Activated T-cell treated with anti-CD3 and anti-CD28 coated beads for 24 hours (primary cell): ENCODE measurements at places on chromosomes 6 and 20.

DNA sequence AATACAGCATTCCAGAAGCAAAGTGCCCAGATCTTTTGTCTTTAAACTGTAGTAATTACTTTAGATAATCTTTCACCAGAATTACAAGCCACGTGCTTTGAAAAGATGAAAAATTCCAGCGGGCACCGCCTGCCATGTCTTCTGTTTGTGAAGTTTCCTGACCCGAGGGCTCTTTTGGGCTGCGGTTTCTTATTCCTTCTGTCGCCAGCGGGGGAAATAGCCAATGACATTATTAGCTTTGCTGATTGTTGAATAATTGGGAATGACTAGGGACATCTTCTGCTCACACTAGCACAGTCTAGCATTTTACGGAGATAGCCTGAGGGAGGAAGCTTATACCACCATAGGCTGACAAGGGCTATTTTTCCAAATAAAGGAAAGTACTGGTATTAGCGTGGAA, 124.7 kb downstream of the SAMD5 start:
- DNase-seq: no peak

GRCh38 chr6:32047855-32048766, 9.9 kb downstream of the CYP21A2 start:
- peak; percentile 51 for DNase-seq

DNA sequence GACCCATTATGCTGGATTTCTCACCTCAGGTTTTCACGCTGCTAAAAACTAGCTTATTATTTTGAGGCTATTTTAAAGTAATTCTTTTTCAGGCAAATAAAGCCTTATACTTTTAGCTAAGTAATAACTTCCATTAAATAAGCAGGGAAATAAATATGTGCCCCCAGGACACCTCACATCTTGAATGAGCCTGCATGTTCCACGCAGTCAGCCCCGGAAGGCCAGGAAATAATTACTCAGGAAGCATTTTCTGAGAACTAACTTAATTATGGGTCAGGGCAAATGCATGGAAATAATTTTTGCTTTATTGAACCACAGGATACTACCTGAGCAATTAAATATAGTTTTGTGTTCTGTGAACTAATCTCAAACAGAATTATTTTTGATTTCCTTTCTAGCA, 41.1 kb downstream of the STX7 start:
- DNase-seq: no peak

DNA sequence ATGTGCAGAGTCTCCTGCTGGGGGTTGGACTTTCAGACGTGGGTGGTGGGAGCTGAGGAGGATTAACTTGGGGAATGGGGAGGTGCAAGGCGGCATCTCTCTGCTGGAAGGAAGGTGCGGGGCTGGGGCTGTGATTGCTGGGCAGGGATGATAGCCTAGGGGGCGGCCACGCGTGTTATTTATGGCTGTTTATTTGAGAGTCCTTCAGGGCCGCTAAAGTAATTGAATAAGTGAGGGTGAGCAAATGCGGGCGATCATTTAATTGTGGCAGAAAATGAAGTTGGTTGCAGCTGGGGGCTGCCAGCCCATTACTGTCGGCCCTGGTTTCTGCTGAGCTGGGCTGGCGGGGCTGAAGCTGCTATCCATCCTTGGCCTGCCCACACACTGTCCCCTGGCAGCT, 7.5 kb upstream of the IP6K3 start:
- no peak for DNase-seq

DNA sequence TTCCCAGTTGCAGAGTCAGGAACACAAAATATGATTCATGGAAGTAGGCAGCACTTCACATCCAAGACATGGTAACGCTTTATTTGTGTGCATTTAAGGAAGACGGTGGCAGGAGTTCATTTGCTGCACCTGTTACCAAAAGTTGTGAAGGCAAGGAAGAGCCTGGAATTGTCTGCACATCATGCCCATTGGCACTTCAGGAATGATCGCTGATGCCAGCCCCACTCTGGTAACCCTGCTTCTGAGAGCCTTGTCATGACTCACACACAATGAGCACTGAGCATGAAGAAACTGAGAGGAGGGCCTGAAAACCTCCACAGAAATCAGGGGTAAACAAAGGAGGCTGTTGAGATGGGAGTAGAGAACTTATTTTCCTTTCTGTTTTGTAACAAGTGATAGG, 181.1 kb downstream of the RPS12 start:
- no peak for DNase-seq

- no peak for DNase-seq
Observed at GRCh38 chr6:64847396-64847795, 859.6 kb downstream of the EYS start.

DNA sequence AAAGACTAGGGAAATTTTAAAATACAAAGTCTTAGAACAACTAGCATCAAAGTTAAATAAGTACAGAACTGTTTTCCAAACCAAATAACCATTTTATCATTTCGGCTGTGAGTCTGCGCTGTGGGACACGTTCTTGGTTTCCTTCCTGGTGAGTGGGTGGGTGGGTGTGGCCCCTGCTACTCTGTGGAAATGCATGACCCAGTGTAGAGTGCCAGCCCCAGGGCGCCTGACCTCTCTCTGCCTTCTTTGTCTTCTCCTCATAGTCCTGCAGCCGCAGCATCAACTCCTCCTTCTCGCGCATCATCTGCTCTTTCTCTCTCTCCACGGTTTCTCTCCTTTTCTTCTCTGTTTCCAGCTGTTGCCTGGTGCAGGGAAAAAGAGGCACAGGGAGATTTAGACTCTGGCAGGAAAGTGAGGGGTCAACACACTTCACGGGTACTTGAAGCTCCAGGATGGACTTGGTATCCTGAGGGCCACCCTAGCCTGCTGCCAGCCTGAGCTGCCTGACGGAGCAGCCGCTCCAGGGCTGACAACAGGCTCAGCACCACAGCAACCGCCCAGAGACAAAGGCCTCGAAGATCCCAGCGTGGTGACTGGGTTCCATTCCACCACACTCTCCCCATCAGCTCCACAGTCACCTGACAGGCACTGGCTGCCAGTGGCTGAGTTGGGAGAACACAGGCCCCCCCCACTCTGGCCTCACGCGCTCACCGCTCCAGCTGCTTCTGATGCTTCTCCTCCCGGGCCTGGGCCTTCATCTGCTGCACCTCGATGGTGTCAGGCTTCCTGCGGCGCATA, 48.4 kb downstream of the EZR start:
- no peak for DNase-seq

DNA sequence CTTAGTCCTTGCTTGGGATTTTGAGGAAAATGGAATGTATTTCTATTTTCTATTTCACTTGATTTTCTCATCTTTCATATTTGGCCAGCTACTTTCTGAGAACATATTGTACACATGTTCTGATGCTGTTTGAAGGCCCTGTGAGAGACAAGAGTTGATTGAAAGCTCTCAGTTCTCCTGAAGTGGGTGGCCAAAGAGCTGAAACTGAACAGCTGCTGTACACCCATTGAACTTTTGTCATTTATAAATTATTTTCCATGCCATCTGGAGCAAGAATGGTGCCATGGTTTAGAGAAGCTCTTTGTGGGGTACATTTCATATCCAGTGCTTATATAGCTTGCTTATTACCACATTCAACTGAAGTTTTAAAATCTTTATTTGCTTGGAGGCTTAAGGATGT, 298.3 kb downstream of the PRL start:
- no peak for DNase-seq

DNA sequence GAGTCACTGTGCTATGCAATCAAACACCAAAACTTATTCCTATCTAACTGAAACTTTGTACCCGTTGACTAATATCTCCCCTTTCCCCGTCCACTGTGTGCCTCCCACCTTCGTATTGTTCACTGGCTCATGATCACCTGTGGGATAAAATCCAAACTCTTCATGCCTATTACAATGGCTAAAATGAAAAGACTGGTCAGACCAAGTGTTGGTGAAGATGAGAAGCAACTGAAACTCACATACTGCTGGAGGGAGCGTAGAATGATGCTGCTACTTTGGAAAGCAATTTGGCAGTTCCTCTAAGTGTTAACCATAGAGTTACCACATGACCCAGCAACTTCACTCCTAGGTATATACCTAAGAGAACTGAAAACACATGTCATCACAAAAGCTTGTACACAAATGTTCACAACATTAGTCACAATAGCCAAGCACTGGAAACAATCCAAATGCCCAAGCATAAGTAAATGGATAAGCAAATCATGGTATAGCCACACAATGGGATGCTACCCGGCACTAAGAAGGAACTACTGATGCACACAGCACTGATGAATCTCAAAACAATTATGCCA, 13.1 kb downstream of the RPS10 start:
- DNase-seq: no peak

DNA sequence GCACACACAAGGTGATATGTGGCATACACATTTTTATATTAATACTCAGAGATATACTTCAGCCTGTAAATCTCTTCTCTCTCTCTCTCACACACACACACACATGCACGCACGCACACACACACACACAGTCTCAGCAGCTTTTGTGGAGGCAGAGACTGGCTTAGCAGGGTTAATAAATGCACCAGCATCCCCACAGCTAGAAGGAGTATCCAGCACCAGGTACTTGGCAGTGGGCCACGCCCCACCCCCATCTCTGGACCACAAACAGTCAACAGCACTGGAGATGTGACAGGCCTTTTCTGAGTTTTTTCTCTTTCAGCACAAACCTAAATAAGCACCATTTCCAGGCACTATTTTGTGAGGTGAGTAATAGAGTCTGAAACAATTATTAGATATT, 47.3 kb upstream of the LRFN2 start:
- DNase-seq: no peak

GRCh38 chr6:137247724-137248123, 28.5 kb upstream of the IFNGR1 start:
- no peak for DNase-seq

GRCh38 chr20:50247196-50248094, 56.8 kb downstream of the CEBPB start:
- no peak for DNase-seq

GRCh38 chr20:63206878-63207277, 9.1 kb downstream of the YTHDF1 start:
- no peak for DNase-seq

GRCh38 chr6:33142501-33143070, 49.7 kb downstream of the COL11A2 start:
- no peak for DNase-seq

DNA sequence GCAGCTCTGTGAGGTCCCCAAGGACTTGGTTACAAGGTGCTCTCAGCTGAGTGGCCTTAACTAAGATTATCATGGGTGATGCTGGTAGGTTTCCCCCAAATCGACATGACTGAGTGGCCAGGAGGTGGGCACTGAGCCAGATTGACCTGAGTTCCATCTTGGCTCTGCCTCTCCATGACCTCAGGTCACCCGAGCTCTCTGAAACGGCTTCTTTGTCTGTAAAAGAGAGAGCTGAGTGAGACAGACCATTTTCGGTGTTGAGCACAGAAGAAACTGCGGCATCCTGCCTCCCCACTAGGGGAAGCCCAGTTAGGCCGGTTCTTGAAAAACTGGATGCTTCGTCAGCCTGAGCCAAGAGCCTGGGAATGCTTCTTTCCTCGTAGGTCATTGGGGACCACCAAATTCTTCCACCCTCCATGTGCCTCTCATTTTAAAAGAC, 14.1 kb upstream of the STX16 start:
- DNase-seq: no peak

GRCh38 chr6:41974281-41974825, 32.7 kb upstream of the CCND3 start:
- no peak for DNase-seq

GRCh38 chr6:125955973-125956372, 597 bp upstream of the HINT3 start:
- no peak for DNase-seq

GRCh38 chr6:2988426-2989331, 11.0 kb upstream of the NQO2 start:
- DNase-seq: peak; percentile 68

DNA sequence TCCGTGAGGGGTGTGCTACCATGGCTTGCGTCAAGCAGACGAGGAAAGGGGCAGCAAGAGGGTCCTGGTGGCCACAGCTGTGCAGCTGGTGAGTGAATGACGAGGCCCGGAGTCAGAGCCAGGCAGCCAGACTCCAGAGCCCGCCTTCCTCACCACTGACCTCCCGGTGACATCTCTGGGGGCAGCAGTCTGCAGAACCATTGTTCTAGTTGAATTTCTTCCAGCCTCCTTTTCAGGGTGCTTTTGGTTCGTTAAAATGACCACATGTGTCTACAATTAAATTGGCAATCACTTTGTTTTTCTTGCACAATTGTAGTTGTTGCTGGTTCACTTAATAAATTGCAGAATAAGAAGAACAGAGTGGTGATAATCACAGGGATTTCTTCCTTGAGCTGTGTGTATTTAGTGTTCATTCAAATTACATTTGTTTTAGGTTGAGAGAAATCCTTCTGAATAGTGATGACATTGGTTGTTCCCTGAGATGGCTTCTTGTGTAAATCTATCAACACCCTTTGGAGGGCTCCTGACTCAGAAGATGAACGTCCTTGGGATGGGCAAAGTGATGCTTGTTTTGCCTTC, 96.4 kb downstream of the TULP4 start:
- no peak for DNase-seq

- no peak for DNase-seq
Observed at GRCh38 chr6:11264100-11264499, 31.6 kb upstream of the NEDD9 start.

GRCh38 chr6:157646012-157646411, 177.0 kb upstream of the SNX9 start:
- no peak for DNase-seq

GRCh38 chr6:56483929-56484328, 158.8 kb downstream of the DST start:
- DNase-seq: no peak

GRCh38 chr6:54426995-54427394, 118.8 kb downstream of the TINAG start:
- DNase-seq: no peak

- no peak for DNase-seq
Observed at GRCh38 chr6:134772671-134773360, 177.1 kb downstream of the ALDH8A1 start.

- DNase-seq: no peak
Observed at GRCh38 chr20:33679758-33680485, 5.7 kb upstream of the NECAB3 start.

DNA sequence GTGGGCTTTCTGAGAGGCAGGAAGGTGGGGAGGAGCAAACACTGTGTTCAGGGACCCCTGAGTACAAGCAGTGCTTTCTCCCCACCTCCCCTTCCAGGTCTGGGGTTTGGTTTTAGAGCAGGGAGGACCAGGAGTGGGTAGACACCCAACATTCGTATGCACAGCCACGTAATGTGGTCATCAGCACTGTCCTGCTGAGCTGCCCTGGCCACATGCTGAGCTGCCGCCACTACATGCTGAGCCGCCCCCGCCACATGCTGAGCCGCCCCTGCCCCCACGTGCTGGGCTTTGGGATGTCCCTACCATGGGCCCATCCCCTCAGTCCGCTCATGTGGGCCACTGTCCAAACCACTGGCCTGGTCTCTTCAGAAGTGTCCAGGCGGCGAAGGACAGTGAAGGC, 214.9 kb upstream of the CST7 start:
- no peak for DNase-seq

DNA sequence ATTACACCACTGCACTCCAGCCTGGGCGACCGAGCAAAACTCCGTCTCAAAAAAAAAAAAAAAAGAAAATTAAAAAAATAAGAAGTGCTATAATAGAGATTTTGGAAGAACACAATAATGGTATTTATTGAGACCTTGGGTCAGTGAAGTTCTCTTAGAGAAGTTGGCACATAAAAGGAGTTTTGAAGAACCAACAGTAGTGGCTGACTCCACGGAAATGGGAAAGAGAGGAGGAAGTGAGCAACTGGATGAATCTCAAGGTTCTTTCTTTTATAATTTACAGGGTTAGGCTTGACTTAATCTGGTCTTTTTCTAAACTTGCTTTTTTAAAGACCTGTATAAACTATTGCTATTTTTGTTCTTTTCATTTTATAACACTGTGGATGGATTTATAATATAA, 52.8 kb downstream of the TOMM6 start:
- DNase-seq: no peak
